ENCODE measurements at places on chromosomes 3 and 15. TPM values are rescaled to one million over a fixed set of nuclear protein-coding genes. Genes with fewer than 3 reads are reported as not detected.

DNA sequence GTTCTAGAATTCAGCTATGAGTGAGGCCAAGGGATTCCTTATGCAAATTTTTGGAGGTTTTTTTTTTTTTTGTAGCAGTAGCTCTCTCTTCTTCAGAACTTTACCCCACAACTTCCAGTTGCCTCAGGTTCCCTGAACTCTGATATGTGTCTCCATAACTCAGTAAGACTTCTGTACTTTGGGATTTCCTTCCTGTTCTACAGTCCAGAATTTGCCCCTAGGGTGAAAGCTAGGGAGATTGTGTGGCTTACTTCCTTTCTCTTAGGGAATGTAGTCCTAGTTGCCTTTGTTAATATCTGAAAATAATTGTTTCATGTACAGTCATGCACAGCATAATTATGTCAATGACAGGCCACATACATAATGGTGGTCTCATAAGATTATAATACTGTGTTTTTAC is 30.8 kb downstream of the LRRC28 start:
- H3K27ac ChIP-seq = no peak overlapping the region
- peaks cover 26% of the 10 kb centered on the region for H3K4me1 ChIP-seq
- DNase-seq = no peak
- H3K27me3 ChIP-seq = peaks cover 2% of the 10 kb centered on the region
- no peak overlapping the region for H3K4me3 ChIP-seq

DNA sequence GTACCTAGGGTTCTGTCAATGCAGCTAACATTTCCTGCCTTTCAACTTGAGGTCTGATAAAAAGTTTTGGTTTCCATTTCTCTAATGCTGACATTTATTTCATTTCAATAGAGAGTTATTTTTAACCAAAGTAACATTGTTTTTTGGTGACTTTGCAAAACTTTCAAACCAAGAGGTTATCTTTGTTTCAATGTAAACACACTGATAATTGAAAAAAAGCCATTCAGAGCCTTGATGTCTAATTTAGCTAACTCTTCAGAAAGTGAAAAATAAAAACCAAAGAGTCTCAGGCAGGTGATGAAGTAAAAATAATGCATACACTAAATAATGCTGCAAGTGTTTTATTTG is 9.6 kb upstream of the TIPARP start:
- H3K36me3 ChIP-seq = no peaks in the 10 kb centered on the region
- H3K27me3 ChIP-seq = no peaks in the 10 kb centered on the region
- H3K4me1 ChIP-seq = peaks cover 42% of the 10 kb centered on the region
- H3K4me3 ChIP-seq = no peak overlapping the region

DNA sequence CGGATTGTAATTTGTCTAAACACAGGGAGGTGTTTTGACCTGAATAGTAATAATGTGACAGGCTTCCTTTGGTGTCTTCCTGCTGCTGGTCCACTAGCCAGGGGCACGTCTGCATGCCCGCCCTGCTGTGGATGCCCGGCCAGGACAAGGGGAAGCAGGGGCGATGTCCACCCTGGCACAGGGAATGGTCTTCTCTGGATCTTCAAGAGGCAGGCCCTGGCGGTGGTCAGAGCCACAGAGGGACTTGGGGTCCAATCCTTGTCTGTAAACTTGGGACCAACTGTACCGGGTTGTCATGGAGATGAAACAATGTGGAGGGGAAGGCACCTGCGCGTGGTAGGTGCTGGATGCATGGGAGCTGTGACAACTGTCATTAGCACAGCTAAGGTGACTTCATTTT is 134.1 kb downstream of the RPLP1 start:
- H3K36me3 ChIP-seq = no peaks in the 10 kb centered on the region
- H3K27me3 ChIP-seq = no peaks in the 10 kb centered on the region
- no peak overlapping the region for H3K4me3 ChIP-seq
- DNase-seq = no peak
- H3K27ac ChIP-seq = no peak overlapping the region

The RTP3 gene
- not detected for total RNA-seq

The SLC25A38 gene
- 43.2 TPM for total RNA-seq

DNA sequence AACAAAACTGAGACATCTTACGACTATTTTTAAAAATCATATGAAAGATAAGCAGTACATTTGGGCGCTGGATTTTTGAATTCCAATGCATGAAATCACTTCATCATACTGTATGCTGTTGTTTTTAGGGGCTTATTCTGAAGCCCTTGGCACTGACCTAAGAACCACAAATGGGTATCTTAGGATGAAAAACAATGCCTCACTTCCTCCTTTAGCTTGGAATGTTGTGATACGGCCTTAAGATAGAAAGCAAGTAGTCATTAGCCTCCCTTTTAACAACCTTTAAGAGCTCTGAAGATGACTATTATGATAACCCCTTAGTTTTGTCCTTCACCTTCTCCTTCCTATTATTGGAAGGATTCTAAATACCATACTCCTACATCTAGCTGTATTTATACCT is 289.8 kb downstream of the ARPP21 start:
- no peak overlapping the region for H3K27ac ChIP-seq
- H3K36me3 ChIP-seq = no peaks in the 10 kb centered on the region
- no peaks in the 10 kb centered on the region for H3K27me3 ChIP-seq

DNA sequence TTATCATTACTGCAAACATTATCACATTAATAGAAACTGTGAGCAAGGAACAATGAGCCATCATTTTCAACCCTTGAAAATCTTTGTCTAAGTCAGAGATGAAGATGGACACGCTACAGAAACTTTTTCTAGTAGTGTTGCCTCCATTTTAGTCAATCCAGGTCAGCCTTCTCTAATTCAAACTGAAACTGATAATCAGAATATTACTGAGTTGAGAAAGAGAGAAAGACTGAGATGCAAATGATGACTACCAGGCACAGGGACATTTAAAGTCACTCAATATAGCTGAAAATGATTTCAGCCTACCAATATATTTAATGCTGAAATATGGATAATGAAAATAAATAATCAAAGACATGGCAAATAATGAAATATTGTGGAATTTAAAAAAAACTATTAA is 261.4 kb downstream of the GBE1 start:
- DNase-seq = no peak
- peaks cover 15% of the 10 kb centered on the region for H3K36me3 ChIP-seq
- no peak overlapping the region for H3K4me3 ChIP-seq
- no peaks in the 10 kb centered on the region for H3K4me1 ChIP-seq

The RTP4 gene
- total RNA-seq = 4.9 TPM

DNA sequence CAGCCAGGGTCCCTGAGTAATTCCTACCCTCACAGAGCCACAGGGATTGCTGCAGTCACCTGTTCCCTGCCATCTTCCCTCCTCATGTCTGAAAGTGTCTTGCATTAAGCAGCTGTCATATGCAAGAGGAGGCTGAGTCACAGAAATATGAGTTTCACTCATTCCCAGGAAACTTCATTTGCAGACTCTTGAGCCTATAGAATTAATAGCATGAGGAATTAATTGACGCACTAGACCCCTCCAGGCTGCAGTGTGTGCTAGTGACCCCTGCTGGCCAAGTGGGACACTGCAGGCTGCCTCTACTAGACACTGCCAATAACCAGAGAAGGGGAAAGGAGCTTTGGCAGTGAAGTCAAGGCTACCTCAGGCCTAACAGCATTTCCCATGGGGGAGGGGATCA is 50.6 kb upstream of the SLC6A1 start:
- peak; percentile 21 for DNase-seq
- peaks cover 21% of the 10 kb centered on the region for H3K27me3 ChIP-seq
- H3K27ac ChIP-seq = no peak overlapping the region
- no peaks in the 10 kb centered on the region for H3K36me3 ChIP-seq
- no peaks in the 10 kb centered on the region for H3K4me1 ChIP-seq

- no peaks in the 10 kb centered on the region for H3K4me1 ChIP-seq
- H3K36me3 ChIP-seq = no peaks in the 10 kb centered on the region
- no peak overlapping the region for H3K4me3 ChIP-seq
- no peak for DNase-seq
- H3K27me3 ChIP-seq = no peaks in the 10 kb centered on the region
- no peak overlapping the region for H3K27ac ChIP-seq
Measured at GRCh38 chr3:29410660-29411405, 130.0 kb downstream of the RBMS3 start.

The EPHB1 gene
- total RNA-seq = not detected

The PLD1 gene
- total RNA-seq = 0.52 TPM

DNA sequence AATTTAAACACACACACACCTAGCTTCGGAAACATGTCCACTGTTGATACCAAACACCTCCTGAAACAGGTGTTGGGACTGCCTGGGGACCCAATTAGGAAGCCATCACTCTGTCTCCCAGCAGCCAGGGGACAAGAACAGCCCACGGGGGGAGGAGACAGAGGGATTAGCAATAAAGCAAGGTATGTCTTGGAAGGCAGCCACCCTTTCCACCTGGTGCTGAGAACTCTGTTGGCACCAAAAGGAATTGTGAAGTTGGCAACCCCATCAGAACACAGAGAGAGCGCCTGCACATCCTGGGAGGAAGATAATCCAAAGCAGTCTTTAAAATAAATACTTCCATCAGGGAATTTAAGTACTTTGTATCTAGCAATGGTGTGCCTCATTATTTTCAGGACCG is 111.0 kb downstream of the ADAMTS17 start:
- no peak overlapping the region for H3K4me3 ChIP-seq
- no peak for DNase-seq
- H3K27ac ChIP-seq = no peak overlapping the region

GRCh38 chr15:25184356-25185155 is 229.8 kb downstream of the SNRPN start:
- no peaks in the 10 kb centered on the region for H3K36me3 ChIP-seq
- DNase-seq = no peak
- H3K4me3 ChIP-seq = no peak overlapping the region

GRCh38 chr15:40449275-40449674 is 8.5 kb downstream of the BAHD1 start:
- peaks cover 65% of the 10 kb centered on the region for H3K4me1 ChIP-seq
- no peak overlapping the region for H3K27ac ChIP-seq
- H3K4me3 ChIP-seq = no peak overlapping the region
- H3K27me3 ChIP-seq = no peaks in the 10 kb centered on the region
- DNase-seq = no peak
- H3K36me3 ChIP-seq = peaks cover 2% of the 10 kb centered on the region

The ROPN1 gene
- not detected for total RNA-seq

DNA sequence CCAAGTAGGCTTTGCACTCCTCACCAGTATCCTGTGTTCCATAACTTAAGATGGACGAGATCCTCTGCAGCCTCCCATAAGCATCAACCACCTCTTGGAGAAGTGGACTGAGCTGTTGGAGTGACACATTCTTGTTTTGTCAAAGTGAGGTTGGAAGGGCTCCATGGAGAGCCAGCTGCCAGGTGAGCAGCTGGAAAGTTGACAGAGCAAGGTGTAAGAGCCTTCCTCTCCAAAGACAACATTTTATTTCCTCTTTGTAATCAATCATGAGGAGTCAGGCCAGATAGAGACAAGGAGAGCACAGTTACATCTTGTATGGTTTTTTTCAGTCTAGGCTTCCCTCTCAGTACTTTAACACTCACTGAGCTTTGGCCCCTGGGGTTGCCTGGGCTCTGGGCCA is 5.1 kb downstream of the ABI3BP start:
- H3K36me3 ChIP-seq = no peaks in the 10 kb centered on the region
- H3K27me3 ChIP-seq = peaks cover 9% of the 10 kb centered on the region
- no peak overlapping the region for H3K27ac ChIP-seq

DNA sequence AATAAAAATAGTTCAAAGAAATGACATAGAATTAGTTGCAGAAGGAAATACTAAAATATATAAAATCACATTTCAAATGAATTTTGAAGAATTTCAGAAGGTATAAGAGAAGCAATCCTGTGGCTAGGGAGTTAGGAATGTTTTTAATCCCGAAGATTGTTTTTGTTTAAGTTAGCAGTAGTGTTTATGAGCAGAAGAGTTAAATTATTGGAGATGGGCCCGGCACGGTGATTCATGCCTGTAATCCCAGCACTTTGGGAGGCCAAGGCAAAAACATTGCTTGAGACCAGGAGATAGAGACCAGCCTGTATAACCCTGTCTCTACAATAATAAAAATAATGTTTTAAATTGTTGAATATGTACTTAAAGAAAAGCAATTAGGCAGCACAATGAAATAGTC is 432.5 kb downstream of the MFSD1 start:
- no peaks in the 10 kb centered on the region for H3K4me1 ChIP-seq
- no peak overlapping the region for H3K27ac ChIP-seq
- H3K4me3 ChIP-seq = no peak overlapping the region
- H3K36me3 ChIP-seq = no peaks in the 10 kb centered on the region
- DNase-seq = no peak

DNA sequence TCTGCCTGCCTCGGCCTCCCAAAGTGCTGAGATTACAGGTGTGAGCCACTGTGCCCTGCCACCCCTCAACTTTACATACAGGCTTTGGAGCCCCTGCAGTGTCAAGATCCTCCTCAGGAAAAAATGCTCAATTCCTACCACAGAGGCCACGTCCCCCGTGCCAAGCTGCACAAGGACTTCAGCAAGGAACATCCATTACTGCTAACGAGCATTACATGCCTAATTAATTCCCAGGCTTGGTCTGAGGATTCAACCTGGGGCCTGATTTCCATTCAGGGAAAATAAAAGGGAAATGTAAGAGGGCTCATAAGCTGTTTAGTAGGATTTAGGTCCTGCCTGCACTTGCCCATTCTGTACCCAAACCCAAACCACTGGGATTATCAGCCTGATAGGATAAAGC is 161.4 kb downstream of the RAB11A start:
- H3K36me3 ChIP-seq = no peaks in the 10 kb centered on the region
- no peak overlapping the region for H3K27ac ChIP-seq
- no peak for DNase-seq
- H3K27me3 ChIP-seq = no peaks in the 10 kb centered on the region
